ENCODE measurements at places on chromosomes 12 and 14.

- no peak for DNase-seq
Observed at GRCh38 chr14:96261053-96261452, 5.0 kb downstream of the BDKRB1 start.

DNA sequence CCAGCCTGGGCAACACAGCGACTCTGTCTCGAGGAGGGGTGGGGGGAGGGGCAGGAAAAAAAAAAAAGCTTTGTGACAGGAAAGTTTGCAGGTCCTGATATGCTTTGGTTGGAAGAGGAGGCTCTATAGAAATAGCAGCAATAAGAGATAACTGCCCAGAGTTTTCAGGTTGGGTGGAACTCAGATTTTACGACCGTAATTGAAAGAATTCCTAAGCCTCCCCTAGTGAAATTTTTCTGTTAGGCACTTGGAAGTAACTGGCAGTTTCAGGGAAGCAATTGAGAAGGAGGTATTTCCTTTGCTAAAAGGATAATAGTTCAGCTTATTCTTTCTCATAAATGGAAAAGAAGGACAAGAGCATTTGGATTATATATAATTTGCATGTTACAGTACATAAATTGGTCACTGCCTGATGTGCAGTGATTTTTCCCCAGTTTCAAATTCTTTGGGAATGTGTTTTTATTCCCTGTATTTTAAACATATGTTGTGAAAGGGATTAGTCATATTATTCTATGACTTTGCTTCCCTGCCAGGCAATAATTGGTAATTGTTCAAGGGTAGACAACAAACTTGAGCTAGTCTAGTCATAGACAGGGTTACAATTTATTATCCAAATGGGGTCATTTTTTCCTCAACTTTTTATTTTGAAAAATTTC, 452.8 kb downstream of the AEBP2 start:
- DNase-seq: no peak

DNA sequence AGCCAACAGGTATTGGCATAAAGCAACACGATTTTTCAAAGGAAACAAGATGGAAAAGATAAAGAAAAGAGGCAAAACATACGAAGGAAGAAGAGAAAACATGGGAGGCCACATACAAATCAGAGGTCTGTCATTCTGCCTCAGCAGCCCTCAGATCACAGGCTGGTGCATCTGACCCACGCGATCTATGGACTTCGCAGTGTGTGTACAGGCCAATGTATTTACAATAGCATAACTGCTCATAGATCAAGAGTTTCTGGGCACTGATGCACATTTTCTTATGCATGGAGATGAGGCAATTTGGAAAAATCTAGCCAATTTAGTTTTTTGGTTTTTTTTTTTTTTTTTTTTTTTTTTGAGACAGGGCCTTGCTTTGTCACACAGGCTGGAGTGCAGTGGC, 245.4 kb downstream of the DUSP6 start:
- no peak for DNase-seq

DNA sequence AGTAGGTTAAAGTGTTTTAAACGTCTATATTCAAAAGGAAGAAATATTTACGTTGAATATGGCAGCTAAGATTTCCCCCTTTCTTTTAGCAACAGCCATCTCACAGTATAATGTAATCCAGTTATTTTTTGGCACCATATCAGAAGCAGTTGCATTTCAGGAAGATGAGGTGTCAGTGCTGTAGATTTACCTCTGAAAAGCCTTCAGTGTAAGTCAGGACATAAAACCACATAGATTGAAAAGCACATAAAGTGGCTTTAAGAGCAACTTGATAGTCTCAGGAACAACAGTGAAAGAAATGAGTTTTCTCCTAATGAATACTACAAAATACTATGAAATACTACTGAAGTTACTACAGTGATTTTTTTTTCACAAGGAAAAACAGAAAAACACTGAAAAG, 6.9 kb downstream of the MLH3 start:
- no peak for DNase-seq

GRCh38 chr14:95432144-95433093, 84.0 kb downstream of the SYNE3 start:
- DNase-seq: no peak

- no peak for DNase-seq
Observed at GRCh38 chr12:67276421-67276820, 7.3 kb downstream of the CAND1 start.

DNA sequence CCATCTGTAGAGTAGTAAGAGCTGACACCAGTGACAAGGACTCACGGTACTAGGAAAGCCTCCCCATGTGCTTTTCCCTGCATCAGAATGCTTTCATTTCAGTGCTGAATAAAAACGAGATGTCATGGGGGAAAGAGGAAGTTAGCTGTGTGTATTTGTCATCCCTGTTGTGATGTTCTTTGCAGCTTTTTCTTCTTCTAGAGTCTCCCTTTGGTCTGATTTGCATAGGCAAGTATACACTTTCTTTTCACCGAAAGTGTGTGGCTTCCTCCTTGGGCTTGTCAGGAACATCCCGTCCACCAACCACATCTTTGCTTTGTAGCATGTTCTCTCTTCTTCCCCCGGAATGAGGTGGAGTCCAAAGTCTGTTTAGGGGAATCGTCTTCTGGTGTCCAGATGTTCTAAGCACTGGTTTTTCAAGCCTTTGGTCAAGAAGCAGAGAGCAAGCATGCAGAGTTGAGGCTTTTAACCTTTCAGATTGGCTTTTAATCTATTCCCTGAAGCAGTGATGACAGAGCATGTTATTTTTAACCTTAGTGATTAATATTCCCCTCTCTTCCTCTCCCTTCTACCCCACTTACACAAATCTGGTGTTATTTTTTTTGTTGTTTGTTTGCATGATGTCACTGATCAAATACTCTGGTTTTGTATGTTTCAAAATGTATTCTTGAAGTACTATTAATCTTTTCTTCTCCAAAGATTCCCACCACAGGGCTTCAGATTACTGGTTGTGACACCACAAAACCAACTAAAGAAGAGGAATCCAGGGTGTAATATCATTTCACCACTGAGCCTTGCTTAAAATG, 163.4 kb downstream of the SAMD4A start:
- DNase-seq: no peak

GRCh38 chr12:25866586-25867378, 91.7 kb upstream of the RASSF8 start:
- DNase-seq: no peak
